ENCODE measurements at places on chromosomes 1 and 21.

DNA sequence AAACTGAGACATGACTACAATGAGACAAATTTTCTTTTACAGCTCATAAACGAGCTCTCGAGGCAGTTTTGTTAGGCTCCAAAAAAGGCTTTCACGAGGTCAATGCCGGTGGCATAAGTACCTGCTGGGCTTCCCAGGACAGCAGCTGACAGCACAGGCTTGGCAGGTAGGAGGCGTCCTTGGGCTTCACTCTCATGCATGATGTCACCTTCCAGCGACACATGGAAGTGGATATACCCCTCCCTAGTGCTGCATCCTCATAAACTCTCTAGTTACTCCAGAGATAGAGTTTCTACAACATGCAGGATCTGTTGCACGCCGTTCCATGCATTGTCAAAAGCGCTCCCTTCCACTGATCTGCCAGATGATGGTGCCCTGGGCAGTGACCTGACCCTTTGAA is 112.5 kb upstream of the PAXBP1 start:
- DNase-seq, result no peak

DNA sequence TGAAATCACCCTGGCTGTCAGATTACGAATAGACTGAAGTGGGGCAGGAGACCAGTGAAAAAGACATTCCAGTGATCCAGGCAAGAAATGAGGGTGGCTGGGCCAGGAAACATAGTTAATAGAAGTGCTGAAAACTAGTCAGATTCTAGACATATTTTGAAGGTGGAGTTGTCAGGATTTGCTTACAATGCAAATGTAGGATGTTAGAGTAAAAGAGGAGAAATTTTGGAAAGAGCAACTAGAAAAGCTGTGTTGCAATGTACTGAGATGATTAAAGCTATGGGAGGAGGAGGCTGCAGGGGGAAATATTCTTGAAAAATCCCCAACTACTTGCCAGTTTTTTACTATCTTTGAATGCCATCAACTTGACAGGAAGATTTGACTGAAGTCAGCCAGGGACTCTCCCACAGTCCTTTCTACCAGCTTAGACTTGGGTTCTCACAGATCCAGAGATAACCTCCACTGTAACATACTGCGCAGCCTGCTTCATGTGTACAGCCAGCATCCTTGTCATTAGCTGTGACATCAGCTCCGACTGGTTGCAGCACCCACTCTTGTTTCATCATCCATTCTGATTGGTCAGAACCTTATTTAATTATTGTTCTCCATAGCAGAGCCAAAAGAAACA is 109.7 kb downstream of the TSEN15 start:
- peak; percentile 12 for DNase-seq

- DNase-seq, result no peak
These were observed 184.9 kb downstream of the ZC3H11B start for GRCh38 chr1:219427989-219428388.

DNA sequence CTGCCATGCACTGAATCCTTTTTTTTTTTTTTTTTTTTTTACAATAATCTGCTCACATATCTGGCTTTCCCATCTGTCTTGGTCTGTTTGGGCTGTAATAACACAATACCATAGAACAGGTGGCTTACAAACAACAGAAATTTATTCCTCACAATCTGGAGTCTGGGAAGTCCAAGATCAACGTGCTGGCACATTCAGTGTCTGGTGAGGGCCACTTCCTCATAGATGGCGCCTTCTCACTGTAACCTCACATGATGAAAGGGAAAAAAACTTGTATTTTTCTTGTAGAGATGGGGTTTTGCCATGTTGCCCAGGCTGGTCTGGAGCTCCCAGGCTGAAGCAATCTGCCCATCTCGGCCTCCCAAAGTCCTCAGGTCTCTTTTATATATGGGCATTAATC is 13.0 kb upstream of the PARP1 start:
- no peak for DNase-seq

DNA sequence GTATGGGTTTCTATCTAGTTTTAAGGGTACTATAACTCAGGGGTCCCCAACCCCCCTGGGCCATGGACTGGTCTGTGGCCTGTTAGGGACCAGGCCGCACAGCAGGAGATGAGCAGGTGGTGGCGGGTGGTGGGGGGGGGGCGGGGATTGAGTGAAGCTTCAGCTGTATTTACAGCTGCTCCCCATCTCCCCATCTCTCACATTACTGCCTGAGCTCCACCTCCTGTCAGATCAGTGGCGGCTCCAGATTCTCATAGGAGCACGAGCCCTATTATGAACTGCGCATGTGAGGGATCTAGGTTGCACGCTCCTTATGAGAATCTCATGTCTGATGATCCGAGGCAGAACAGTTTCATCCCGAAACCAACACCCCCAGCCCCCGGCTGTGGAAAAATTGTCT is 95.1 kb upstream of the SLC45A1 start:
- no peak for DNase-seq

DNA sequence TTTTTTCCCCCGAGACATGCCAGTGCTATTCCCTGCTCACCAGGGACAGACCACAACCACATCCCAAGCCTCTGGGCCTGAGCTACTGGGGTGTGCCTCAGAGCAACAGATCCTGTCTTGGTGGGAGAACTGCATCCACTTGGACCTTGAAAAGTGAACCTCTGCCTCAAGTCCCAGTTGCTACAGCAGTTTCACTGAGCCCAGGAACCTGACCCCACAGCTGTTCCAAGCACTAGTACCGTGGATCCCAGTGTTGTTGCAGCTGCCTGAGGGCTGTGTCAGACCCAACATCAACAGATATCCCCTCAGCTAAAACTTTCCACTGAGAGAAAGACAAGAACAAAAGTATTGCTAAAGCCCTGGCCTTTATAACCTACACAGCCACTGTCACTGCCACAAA is 373.0 kb downstream of the PLPP3 start:
- DNase-seq, result no peak

- DNase-seq, result no peak
These were observed 23.0 kb upstream of the SYT2 start for GRCh38 chr1:202733251-202733650.

DNA sequence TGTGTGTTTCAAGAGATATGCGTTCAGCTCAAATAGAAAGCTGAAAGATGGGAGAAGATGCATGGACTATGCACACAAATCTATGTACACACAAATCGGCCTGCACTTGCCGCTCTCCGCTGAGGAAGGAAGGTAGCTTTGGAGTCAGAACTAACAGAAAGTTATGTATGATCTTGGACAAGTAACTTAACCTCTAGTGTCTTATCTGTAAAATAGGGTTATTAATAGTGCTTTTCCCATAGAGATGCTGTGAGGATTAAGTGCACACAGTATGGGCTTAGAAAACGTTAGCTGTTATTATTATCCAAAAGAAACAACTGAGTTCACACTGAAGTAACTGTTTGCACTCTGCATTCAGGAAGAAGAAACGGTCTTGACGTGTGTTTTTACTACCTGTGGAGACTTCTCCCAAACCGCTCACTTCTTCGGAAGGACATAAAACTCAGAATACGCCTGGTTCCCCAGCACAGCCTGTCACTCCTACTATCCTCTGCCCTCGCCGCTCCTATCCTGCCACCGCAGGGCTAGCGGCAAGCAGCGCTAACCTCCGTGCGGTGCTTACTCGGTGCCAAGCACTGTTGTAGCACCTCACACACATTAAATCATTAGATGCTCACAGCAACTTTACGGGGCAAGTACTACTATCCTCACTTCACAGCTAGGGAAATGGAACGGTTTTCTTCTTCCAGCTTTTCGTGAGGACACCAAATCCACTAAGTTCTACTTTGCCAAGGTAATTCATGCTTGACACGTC is 1.3 kb downstream of the TGFBR3 start:
- no peak for DNase-seq

GRCh38 chr1:40438391-40439015 is 11.8 kb upstream of the ZFP69B start:
- no peak for DNase-seq

GRCh38 chr1:112706505-112707220 is at the start of gene RHOC:
TSS of gene RHOC (minus strand) at chr1:112707127. CDS start at chr1:112703799, 3,328 bp downstream.
- DNase-seq, result peak; percentile 55

GRCh38 chr1:52059321-52059720 is 3.2 kb downstream of the BTF3L4 start:
- no peak for DNase-seq

DNA sequence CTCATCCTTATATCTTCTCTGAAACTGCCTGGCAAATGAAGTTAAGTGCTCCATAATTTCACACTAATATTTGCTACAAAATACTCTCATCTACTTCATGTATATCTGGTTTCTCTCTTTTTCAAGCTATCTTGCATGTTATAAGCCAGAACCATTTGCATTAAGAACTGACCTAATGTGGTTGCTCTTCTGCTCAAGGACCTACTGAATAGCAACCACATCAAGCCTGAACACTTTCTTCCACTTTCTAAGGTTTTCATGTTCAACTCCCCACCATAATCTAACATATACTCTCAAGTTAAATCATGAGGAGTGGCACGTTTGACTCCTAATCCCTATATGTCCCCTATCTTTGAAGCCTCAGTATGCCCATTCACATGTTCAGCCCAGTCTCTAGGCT is 27.2 kb downstream of the RGS1 start:
- no peak for DNase-seq

DNA sequence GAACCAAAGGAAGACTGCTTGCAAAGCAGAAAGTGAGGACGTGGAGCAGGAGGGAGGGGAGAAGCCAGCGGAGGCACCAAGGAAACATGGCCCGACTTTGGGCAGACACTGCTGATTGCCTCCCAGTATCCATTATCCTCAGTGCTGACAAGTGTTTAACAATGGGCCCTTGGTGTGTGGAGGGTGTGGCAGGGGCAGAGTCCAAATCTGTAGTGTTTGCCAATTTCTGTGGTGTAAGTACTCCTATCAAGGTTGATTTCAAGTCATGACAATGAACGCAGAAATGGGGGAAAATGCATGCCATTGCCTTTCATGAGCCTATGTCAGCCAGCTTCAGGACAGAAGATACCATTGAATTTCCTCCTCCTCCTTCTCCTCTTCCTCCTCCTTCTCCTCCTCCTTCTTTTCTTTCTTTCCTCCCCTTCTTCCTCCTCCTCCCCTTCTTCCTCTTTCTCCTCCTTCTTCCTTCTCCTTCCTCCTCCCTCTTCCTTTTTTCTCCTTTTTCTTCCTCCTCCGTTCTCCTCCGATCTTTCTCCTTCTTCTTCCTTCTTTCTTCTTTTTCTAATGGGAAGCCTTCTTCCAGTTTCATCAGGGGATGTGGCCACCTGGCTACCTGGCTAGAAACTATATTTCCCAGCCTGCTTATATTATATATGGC is 10.3 kb upstream of the PHC2 start:
- no peak for DNase-seq

- no peak for DNase-seq
These were observed 221.9 kb upstream of the DUSP10 start for GRCh38 chr1:221963742-221964141.

GRCh38 chr1:202162047-202162417 is 1.6 kb upstream of the PTPN7 start:
- DNase-seq, result peak; percentile 74

DNA sequence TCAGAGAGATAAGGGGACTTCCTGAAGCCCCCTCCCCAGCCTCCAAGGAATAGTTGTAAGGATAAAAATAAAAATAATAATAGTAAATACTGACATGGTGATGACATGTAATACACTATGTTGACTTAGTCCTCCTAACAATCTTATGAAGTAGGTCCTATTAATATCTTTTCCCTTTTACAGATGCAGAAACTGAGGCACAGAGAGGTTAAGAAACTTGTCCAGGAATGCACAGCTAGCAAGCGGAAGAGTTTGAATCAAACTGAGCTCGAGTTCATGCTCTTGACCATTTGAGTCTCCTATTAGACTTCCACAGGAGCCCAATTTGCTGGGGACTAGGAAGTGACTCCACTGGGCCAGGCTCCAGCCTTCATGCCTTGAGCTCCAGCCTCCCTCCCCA is 194.8 kb downstream of the GRIK3 start:
- DNase-seq, result no peak

GRCh38 chr1:221440658-221441057 is 301.2 kb downstream of the DUSP10 start:
- no peak for DNase-seq

- no peak for DNase-seq
These were observed 1.4 kb downstream of the NIT1 start for GRCh38 chr1:161119092-161119903.

- DNase-seq, result no peak
These were observed 49.8 kb downstream of the KCNT2 start for GRCh38 chr1:196558411-196558810.

- no peak for DNase-seq
These were observed 83.2 kb downstream of the PLXNA2 start for GRCh38 chr1:208161005-208161404.

DNA sequence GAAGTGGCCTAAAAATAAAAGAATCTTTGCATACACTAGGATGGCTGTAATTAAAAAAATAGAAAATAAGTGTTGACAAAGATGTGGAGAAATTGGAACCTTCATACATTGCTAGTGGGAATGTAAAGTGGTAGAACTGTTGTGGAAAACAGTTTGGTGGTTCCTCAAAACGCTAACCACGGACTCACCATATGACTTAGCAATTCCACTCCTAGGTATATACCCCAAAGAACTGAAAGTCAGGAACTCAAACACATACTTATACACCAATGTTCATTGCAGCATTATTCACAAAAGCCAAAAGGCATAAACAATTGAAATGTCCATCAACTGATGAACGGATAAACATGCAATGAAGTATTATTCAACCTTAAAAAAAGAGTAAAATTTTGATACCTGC is 10.8 kb upstream of the HMGCL start:
- DNase-seq, result no peak

- no peak for DNase-seq
These were observed 28.5 kb upstream of the ECE1 start for GRCh38 chr1:21318714-21319159.

GRCh38 chr1:106897976-106898375 is 158.5 kb upstream of the PRMT6 start:
- no peak for DNase-seq

- DNase-seq, result no peak
These were observed 27.1 kb downstream of the CTNNBIP1 start for GRCh38 chr1:9882945-9883303.

DNA sequence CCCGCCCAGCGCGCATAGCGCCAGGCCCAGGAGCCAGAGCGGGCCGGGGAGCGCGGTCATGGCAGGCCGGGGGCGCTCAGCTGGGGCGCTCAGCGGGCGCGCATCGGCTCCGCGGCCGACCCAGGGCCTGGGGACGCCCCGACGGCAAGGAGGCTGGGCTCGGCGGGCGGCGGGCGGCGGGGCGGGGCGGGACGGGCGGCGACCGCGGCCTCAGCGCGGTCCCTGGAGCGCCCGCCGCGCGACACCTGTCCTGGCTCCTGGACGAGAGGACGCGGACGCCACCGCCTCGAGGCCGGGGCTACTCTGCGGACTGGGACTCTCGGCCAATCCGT is 273 bp downstream of the BMP8B start:
- DNase-seq, result no peak

Measured in NK-92 treated with Interleukin-12 subunit alpha and Interleukin-12 subunit beta, amount 100 ng/mL, for 24 hours (cell line).